ENCODE measurements at places on chromosomes 1 and 21.
A peak's percentile ranks its signal among the peaks of the same experiment; 100 is the strongest.

DNA sequence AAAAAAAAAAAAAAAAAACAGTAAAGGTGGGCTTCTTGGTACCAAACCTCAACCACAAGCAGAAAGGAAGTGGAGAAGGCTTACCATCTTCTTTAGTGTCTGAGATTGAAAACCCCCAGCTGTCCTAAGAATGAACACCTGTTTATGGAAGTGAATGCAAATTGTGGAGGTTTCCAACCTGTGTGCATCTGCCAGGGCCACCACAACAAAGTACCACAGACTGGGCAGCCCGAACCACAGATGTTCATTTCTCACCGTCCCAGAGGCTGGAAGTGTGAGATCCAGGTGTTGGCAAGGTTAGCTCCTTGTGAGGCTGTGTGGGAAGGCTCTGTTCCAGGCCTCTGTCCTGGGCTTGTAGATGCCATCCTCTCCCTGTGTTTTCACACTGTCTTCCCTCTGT is 348.7 kb downstream of the SETD4 start:
- DNase-seq = no peak

DNA sequence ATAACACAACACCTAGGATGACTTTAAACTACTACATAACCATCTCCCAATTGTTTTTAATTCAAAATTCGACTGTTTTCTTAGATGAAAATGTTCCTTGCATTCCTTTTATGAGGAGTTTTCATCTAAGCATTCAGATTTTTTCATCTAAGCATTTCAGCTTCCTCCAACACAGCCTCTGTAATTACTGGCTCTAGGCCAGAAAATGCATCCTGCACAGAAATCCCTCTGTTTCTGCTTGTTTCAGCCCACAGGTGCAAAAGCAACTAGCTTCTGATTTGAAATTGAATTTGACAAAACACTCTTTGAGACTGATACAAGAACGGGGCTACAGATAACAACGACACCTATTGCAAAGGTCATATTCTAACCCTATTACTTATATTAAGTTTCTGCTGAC is 90.4 kb downstream of the RGS21 start:
- DNase-seq = no peak

DNA sequence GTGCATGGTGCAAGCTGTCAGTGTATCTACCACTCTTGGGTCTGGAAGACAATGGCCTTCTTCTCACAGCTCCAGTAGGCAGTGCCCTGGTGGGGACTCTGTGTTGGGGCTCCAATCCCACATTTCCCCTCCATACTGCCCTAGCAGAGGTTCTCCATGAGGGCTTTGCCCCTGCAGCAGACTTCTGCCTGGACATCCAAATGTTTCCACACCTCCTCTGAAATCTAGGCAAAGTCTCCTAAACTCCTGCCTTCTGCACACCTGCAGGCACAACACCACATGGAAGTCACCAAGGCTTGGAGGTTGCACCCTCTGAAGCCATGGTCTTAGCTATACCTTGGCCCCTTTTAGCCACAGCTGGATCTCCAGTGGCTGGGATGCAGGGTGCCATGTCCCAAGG is 31.8 kb upstream of the CITED4 start:
- DNase-seq = no peak

DNA sequence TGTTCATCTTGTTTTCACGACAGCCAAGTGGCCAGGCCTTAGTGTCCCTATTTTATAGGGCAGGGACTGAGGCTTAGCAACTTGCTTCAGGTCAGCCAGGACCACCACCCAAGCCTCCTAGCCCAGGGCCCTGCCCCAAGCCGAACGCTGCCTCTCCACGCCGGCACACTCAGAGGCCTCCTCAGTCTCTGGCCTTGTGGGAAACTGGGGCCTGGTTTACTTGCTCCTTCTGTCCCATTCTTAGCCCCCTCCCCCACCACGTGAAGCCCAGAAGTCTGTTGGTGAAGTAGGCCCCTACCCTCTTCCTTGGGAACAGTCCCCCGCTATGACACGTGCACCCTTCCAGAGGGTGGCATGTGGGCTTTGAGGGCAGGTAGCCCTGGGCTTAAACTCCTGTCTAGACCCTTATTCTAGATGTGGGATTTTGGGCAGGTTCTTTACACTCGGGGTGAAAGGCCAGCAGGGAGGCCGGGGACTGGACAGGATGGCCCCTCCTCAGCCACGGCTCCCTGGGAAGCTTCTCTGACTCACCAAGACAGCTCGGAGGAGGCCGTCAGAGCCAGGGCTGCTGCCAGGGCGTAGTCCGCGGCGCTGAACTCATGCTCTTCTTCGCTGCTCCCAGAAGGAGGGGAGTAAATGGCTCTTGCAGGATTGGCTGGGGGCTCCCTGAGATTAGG is 4.3 kb downstream of the MYOM3 start:
- peak; percentile 31 for DNase-seq

DNA sequence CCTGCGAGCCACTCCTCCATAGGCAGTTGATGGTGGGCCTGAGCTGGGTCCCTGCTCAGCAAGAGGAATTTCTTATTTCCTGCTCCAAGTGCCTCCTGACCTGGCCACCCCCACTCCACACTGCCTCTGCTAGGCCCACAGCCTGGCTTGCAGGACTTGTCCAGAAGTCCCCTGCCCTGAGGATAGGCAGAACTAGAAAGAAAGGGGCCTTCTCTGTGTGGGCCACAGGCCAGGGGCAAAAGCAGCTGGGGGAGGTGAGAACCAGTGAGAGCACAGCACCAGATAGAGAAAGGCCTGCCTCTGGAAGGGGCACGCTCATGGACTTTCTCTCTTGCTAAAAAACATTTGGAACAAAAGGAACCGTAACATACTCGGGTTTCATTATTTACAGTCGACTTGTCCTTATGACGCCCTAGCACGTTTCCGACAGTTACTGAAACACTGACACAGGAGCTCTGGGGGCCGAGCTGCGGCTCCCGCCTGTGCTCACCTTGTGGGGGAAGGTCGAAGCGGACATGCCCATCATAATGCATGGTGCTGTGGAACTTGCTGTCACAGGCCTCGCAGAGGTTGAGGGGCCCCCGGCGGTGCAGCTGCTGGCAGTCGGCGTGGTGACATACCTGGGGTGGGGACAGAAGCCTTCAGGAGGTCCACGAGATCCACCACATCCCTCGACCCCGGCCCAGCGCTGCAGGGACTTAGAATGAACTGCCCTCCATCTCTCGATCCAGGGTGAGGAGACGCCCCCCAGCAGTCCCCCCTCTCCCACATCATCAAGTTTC is 11.3 kb upstream of the TNFRSF25 start:
- DNase-seq = peak; percentile 67

GRCh38 chr1:160488347-160489058 is 34.6 kb downstream of the SLAMF6 start:
- DNase-seq = no peak

DNA sequence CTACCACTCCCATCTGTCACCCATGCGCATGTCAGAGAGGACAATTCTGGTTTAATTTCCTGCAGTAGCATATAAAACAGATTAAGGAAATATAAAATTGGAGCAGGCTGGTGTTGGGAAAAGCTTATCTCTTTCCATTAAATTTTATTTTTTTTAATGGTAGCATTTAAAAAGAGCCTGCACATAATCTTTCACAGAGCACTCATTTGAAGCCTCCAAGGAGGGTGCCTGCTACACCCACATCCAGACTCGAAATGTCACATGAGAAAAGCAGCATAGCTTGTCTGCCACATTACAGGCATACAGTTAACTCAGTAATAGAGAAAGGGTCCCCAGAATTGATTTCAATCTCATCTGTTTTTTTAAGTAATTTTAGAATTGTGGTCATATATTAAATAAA is 599.0 kb downstream of the KIF26B start:
- DNase-seq = no peak

GRCh38 chr1:86704972-86705664 is 742 bp downstream of the SH3GLB1 start:
- peak; percentile 82 for DNase-seq

- no peak for DNase-seq
These were observed 18.8 kb upstream of the GPR137B start for GRCh38 chr1:236123563-236123962.

- DNase-seq = no peak
These were observed 2.8 kb downstream of the SELL start for GRCh38 chr1:169708647-169709046.

- no peak for DNase-seq
These were observed 11.2 kb downstream of the TRIM62 start for GRCh38 chr1:33170351-33171274.

GRCh38 chr21:21018821-21019220 is 20.6 kb downstream of the NCAM2 start:
- no peak for DNase-seq

GRCh38 chr21:34553151-34553952 is 41.3 kb upstream of the KCNE1 start:
- DNase-seq = peak; percentile 12

DNA sequence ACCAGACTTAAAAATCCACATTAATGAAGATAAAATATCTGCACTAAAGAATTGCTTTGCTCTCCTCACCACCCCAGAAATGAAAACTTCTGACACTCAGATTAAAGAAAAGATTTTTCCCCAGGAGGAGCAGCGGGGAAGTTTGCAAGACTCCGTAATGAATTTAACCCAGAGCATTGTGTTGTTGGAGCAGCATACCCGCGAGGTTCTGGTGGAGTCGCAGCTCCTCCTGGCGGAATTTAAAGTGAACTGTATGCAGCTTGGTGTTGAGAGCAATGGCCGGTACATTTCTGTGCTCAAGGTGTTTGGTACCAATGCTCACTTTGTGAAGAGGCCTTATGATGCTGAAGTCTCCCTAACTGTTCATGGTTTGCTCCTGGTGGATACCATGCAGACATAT is 46.4 kb downstream of the VPS13D start:
- DNase-seq = peak; percentile 50

DNA sequence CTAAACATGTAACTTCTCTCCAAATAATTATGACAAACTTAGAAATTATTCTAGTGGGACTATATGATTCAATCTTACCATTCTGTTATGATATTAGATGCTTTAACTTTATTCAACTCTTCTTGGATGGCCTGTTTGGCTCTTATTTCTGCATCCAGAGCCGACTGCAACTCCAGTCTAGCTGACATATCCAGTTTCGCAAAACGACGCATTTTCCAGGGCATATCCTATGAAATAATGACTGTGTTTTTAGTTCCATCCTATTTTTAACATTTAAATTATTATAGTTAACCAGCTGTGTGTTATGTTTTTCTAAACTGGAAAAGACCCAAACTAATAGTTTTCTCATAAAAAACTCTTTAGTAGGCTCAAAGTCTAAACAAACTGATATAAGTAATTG is 133.7 kb downstream of the COQ8A start:
- DNase-seq = no peak

DNA sequence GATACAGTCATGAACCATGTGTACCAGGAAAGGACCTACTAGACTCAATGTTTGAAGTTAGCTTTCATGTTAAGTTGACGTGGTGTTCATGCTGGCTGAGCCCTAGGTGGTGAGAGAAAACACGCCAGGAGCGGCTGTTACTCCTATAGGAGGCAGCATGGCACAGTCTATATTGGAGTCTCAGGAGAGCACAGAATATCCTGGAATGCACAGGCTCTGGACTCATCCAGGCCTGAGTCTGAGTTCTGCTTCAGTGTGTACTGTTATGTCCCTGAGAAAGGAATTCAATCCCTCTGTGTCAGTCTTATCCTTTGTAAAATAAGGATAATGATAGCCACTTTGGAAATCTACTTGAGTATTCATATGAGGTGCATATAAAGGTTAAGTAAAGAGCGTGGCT is 41.2 kb downstream of the DPT start:
- peak; percentile 10 for DNase-seq

GRCh38 chr1:213921311-213921710 is 66.5 kb upstream of the PROX1 start:
- DNase-seq = no peak

DNA sequence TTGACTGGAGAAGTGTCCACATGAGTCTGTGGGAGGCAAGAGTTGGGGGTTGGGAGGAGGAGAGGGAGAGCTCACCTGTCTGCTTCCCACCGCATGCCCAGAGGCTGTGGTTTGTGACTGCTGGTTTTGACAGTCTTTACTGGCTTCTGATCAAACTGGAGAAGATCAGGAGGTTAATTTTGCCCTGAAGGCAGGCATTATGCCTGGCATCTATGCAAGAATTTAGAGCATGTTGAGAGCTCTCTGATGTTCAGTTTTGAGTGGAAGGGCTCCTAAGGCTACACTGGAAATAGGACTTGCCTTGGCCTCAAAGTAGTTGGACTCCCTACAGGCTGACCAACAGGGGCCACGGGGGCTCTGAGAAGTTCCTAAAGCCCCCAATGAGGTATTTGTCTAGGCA is 101.6 kb downstream of the TLR5 start:
- DNase-seq = peak; percentile 91

DNA sequence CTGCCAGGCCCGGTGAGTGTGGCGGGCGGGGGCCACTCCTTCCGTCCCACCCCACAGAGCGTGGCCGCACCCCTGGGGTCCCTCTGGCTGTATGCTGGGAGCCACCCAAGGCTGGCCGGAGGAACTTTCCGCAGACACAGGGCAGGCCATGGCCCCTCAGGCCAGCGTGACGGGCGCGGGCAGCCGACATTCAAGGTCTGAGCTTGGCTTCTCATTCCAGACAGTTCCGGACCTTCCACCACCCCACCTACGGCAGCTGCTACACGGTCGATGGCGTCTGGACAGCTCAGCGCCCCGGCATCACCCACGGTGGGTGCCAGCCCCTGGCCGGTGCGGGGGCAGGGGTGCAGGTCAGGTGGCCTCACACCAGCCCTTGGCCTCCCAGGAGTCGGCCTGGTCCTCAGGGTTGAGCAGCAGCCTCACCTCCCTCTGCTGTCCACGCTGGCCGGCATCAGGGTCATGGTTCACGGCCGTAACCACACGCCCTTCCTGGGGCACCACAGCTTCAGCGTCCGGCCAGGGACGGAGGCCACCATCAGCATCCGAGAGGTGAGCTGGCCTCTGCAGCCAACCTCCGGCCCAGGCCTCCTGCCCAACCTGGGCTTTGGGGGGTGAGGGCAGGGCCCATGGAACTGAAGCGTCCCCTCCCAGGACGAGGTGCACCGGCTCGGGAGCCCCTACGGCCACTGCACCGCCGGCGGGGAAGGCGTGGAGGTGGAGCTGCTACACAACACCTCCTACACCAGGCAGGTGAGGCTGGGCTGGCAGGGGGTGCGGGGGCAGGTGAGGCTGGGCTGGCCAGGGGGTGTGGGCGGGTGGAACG is 7.3 kb downstream of the SCNN1D start:
- no peak for DNase-seq

DNA sequence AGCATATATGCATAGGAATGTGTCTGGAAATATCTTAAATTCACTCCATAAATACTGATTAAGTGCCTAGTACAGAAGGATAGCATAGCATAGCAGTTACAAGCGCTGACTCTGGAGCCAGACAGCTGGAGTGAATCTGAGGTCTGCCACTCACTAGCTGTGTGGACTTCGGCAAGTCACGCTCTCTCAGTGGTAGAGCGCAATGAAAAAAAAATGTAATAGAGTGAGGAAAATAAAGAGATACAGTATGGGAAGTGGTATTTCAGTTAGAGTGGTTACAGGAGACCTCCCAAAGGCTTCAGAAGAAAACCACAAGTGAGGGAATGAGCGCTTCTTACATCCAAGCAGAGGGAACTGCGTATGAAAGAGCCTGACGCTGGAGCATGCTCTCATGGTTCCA is 338.9 kb upstream of the PRMT6 start:
- no peak for DNase-seq

GRCh38 chr1:12709091-12709491 is 6.8 kb upstream of the AADACL3 start:
- DNase-seq = no peak
